Activated naive CD4-positive, alpha-beta T cell treated with anti-CD3 and anti-CD28 coated beads for 36 hours (primary cell): ENCODE measurements at places on chromosomes 1 and 21.
A peak's percentile ranks its signal among the peaks of the same experiment; 100 is the strongest.

DNA sequence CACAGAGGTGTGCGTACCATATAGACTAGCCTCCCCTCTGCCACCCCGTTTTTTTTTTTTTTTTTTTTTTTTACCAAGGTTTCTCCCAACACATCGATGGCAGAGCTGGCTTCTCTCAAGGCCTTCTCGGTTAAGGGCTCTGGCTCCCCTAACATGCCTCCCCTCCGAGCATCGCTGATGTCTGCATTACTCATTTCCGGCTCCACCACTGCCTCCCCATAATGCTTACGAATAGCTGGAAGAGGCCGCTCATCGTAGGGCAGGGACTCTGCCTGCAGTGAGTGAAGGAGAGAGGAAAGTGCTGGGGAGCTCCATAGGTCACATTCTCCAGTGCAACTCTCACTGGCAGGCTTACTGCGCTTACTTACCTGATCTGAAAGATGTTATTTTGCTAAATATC lies 20.6 kb downstream of the CEP104 start:
- no peak overlapping the region for H3K27ac ChIP-seq
- peaks cover 59% of the 10 kb centered on the region for H3K36me3 ChIP-seq
- no peaks in the 10 kb centered on the region for H3K4me1 ChIP-seq
- H3K4me3 ChIP-seq, result no peak overlapping the region

DNA sequence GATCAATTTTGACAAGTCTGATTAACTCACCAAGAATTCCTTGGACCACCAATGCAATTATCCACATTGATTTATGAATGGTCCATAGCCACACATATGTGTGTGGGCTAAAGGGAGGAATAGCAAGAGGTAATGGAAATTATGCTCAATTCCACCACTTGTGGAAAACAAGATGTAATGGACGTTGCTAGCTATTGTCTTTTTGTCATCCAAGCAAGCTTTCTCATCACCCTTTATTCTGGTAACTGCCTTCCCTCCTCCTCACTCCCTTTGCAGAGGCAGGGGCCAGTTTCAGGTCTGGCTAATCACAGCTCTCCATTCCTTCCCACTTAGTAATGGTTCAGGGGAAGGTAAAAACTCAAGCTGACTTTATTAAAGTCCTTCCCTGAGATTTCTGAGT lies 24.7 kb upstream of the RAB3GAP2 start:
- H3K4me1 ChIP-seq, result no peaks in the 10 kb centered on the region
- peaks cover 8% of the 10 kb centered on the region for H3K27me3 ChIP-seq
- no peak overlapping the region for H3K4me3 ChIP-seq
- H3K27ac ChIP-seq, result no peak overlapping the region

DNA sequence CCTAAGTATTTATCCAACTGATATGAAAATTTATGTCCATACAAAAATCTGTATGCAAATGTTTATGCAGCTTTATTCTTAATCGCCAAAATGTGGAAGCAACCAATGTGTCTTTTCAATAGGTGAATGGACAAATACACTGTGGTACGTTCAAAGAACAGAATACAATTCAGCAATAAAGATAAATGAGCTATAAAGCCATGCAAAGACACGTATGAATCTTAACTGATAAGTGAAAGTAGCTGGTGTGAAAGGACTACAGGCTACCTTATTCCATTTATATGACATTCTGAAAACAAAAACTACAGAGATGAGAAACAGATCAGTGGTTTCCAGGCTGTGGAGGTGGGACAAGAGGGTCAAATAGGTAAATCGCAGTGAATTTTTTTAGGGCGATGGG lies 419.6 kb upstream of the B3GALT2 start:
- DNase-seq, result no peak
- H3K27ac ChIP-seq, result no peak overlapping the region
- no peaks in the 10 kb centered on the region for H3K27me3 ChIP-seq

- H3K27me3 ChIP-seq, result no peaks in the 10 kb centered on the region
- H3K36me3 ChIP-seq, result no peaks in the 10 kb centered on the region
- peaks cover 19% of the 10 kb centered on the region for H3K4me1 ChIP-seq
- H3K27ac ChIP-seq, result no peak overlapping the region
- DNase-seq, result no peak
Observed at GRCh38 chr1:234619794-234620247, 9.8 kb upstream of the IRF2BP2 start.

GRCh38 chr21:40194185-40194980 lies 327.1 kb downstream of the PCP4 start:
- no peaks in the 10 kb centered on the region for H3K36me3 ChIP-seq
- DNase-seq, result no peak
- no peaks in the 10 kb centered on the region for H3K27me3 ChIP-seq
- H3K4me3 ChIP-seq, result no peak overlapping the region
- no peak overlapping the region for H3K27ac ChIP-seq

- H3K27me3 ChIP-seq, result no peaks in the 10 kb centered on the region
- no peak overlapping the region for H3K27ac ChIP-seq
- no peaks in the 10 kb centered on the region for H3K4me1 ChIP-seq
- no peak overlapping the region for H3K4me3 ChIP-seq
- no peak for DNase-seq
Observed at GRCh38 chr1:185207980-185208602, 51.1 kb downstream of the SWT1 start.

DNA sequence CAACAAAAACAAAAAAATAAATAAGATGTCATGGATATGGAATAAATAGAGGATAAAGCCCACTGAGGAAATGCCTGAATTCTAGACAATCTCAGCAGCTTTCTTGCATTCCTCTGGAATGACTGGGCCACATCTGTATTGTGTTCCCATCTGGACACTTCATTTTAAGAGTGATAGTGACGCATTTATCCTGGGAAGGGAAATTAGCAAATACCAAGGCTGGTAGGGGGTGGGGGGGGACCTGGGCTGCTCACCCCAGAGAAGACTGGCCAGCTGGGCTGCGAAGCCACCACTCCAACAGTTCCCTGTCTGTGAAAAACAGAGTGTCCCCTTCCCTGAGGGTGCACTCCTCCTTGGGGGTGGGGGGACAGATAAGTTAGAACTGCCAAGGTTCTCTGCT lies 106.3 kb downstream of the HIVEP3 start:
- no peaks in the 10 kb centered on the region for H3K27me3 ChIP-seq
- no peak overlapping the region for H3K4me3 ChIP-seq
- H3K36me3 ChIP-seq, result no peaks in the 10 kb centered on the region
- DNase-seq, result no peak
- no peak overlapping the region for H3K27ac ChIP-seq

DNA sequence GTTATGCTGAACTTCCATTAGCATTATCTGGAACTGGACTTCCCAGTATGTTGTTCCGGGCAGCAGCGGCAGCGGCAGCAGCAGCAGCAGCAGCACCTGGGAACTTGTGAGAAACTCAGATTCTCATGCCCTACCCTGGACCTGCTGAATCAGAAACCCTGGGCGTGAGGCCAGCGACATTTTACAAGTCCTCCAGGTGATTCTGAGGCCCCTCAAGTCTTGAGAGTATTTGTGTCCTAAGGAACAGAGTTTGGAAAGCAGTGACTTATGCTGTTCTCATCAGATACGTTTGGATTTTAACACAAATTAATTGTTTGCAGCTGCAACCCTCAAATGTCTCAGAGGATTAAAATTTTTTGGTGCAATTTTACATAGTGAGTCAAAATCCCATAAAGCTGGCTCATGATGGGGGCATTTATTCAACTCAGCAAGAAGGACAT lies 157.2 kb upstream of the KAZN start:
- no peaks in the 10 kb centered on the region for H3K4me1 ChIP-seq
- no peak for DNase-seq
- H3K27me3 ChIP-seq, result no peaks in the 10 kb centered on the region
- no peaks in the 10 kb centered on the region for H3K36me3 ChIP-seq
- no peak overlapping the region for H3K27ac ChIP-seq

DNA sequence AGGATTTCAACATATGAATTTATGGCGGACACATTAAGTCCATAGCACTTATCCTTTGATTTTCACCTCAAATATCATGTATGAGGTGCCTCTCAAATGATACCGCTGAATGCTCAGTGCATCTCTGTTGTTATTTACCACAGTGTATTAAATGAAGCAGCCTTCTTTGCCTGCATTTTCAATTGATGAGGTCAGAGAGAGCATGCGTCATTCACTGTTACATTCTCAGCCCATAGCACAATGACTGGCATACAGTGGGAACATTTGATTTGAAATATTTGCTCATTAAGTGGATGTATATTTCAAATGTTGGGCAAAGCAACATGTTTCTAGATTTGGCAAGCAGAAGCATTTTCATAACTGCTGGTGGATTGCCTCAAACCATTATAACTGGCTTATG lies 45.7 kb downstream of the LRRC7 start:
- H3K27ac ChIP-seq, result no peak overlapping the region
- no peaks in the 10 kb centered on the region for H3K27me3 ChIP-seq
- H3K36me3 ChIP-seq, result no peaks in the 10 kb centered on the region
- no peak for DNase-seq

DNA sequence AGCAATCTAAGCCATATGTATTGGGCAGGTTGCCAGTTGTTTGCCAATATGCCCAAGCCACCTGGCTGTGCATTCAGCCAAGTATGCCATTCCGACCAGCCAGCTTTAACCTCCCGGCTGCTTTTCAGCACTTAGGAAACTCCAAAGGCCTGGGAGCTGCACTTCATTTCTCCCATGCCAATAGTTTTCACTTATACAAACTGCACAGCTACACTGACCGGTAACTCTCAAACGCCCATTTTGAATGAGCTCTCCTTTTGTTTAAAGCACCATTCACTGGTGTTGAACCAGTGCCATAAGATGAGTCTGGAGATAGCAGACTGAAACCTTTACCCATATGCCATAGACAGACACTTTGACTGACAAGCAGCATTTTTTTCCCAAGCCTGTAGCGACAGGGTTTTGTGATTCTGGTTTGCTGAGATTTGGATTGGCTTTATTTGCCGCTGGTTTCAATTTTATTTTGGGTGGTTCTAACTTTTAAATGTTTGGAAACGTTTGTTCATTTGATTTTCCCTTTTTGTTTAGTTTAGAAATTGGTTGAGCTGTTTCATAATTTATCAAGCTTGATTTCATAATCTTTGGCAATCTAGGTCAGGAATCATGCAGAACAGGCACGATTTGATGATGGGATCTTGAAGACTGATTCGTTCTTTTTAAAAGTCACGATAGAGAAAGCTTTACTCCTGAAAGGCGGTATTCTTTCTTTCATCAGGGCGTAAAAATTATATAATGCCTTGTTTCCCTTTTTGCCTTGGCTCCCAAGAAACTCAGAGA lies 144.6 kb downstream of the NFIA start:
- no peak overlapping the region for H3K4me3 ChIP-seq
- peaks cover 3% of the 10 kb centered on the region for H3K27me3 ChIP-seq
- H3K36me3 ChIP-seq, result no peaks in the 10 kb centered on the region

DNA sequence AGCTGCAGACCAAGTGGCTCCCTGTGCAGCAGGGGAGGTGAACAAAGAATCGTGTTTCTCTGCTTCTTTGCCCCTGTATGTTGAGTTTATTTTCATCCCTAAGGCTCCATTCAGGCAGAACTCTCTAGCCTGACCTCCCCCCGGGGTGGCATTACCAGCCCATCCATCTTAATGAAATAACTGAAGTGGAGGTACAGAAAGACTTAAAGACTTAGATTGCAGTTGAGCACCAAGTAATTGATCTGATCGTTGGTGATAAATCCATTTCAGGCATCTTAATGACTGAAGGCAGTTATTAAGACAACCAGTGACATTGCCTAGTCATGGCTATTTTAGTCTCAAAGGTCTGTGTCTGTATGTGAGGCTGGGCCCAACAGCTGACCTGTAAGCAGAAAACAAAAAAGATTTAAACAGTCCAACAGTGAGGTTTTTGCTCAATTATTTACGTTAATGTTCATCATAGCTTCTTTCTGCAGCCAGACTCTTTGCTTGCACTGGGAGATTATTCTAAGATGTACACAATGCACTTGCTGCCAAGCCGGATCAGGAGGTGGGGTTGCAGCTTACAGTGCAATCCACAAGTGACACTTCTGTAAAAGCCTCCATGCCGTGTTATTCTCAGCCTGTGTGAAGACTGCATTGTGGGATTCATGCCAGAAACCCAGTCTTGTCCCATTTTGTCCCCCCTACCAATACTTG lies 363.0 kb upstream of the DUSP10 start:
- DNase-seq, result no peak
- no peaks in the 10 kb centered on the region for H3K27me3 ChIP-seq
- H3K27ac ChIP-seq, result no peak overlapping the region
- no peak overlapping the region for H3K4me3 ChIP-seq
- H3K36me3 ChIP-seq, result no peaks in the 10 kb centered on the region

GRCh38 chr1:200332716-200333115 lies 77.1 kb downstream of the ZNF281 start:
- H3K4me1 ChIP-seq, result peaks cover 18% of the 10 kb centered on the region
- H3K36me3 ChIP-seq, result no peaks in the 10 kb centered on the region
- no peak overlapping the region for H3K4me3 ChIP-seq
- H3K27ac ChIP-seq, result no peak overlapping the region
- no peaks in the 10 kb centered on the region for H3K27me3 ChIP-seq

GRCh38 chr1:198678901-198679329 lies 40.1 kb downstream of the PTPRC start:
- peak; percentile 48 for DNase-seq
- H3K27ac ChIP-seq, result peak overlapping the region; percentile 92
- no peaks in the 10 kb centered on the region for H3K27me3 ChIP-seq
- peaks cover 88% of the 10 kb centered on the region for H3K4me1 ChIP-seq
- H3K4me3 ChIP-seq, result peak overlapping the region; percentile 63
